ENCODE measurements at places on chromosomes 6 and 20.

- no peak for DNase-seq
Observed at GRCh38 chr6:28635547-28636158, 110.0 kb downstream of the GPX5 start.

DNA sequence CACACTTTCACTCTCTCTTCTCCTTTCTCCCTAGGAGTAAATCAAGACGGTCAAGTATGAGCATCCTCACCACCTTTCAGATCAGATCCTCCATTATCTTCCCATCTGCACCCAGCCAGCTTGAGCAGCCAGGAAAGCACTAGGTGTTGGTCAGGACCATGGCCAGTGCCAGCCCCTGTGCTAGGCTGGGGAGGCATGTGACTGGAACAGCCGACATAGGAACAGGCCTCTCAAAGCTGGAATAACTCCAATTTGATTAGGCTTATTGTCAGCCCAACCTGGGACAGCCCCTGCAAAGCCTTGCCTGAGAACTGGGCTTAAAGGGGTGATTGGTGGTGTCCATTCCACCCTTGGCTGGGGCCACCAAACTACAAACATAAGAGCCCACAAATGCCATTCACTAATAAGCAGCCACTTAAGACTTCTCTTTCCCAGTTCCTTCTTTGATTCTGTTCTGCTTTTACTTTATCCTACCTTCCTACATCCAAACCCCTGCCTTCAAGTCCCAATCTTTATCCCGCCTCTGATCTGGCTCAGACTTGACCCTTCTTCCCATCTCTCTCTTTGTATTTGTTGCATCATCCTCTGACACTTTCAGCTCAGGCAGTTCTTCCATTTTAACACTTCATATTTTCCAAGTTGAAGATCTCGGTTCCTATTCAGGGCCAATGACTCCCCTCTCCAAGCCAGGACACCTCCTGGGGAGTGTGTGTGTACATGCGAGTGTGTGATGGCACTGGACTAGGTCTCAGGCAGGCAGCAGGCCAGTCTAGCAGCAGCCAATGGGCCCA lies 4.5 kb upstream of the TREM2 start:
- no peak for DNase-seq

DNA sequence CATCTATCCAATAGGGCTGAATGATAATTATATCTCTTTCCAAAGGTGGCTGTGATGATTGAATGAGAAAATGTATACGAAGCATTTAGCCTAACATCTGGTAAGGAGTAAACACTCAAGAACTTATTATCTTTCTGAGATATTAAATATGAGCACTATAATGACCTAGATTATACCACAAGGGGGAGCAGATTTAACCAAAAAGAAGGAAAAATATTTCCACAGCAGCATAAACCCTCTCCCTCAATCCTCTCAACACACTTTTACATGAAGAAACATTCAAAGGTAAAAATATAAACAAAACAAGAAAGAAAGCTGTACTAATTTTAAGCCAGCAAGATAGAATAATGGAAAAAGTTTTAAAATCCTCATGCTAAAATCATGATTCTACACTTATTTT lies 68.4 kb downstream of the SHPRH start:
- no peak for DNase-seq

DNA sequence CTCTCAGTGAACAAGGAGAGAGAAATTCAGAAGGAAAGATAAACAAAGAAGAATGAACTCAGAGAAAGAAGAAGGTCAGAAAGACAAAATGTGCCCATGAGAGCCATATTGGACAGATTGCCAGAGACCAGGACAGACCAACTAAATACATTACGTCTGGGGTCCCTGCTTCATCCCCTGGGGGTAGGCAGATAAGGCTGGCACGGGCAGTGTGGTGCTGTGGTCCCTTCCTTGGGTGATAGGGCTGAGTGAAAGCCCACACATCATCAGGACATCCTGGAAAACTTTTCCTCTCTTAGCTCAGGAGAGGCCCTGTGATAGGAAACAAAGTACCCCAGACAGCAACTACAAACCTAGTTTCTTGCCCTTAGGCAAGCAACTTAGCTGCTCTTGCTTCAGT lies 13.2 kb upstream of the ARMC12 start:
- no peak for DNase-seq

GRCh38 chr6:5058254-5058653 lies 26.9 kb upstream of the PPP1R3G start:
- no peak for DNase-seq

GRCh38 chr6:19524366-19525186 lies 312.6 kb upstream of the ID4 start:
- no peak for DNase-seq

DNA sequence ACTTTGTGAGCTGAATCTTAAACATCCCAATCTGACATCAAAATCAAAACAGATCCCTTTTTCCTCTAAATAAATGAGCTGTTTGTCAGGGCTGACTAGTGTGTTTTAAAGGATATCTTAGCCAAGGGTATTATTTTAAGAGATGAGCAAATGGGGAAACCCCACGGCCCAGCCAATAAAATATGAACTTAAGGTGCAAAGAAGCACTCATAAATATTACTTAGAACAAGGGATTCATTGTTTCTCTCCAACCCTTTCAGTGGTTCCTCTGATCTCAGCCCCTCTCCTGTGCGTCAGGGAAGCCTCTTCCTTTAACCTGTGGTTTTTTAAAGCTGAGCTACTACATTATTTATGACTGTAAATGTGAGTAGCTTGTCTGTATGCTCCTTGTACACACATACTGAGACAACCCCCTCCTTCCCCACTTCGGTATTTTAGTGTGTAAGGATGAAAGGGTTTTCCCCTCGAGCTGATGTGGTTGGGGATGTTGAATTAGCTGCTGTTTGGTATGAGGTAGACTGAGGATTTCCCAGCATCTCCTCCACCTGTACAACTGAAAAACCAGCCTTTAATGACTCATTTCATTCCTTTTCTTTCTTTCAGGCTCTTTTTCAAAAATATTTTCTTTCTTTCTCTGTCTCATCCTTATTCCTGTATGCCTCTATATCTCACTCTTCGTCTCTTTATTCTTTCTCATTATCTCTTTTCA lies 6.5 kb downstream of the BMP5 start:
- DNase-seq = no peak

GRCh38 chr20:18985551-18985950 lies 172.0 kb downstream of the SCP2D1 start:
- no peak for DNase-seq

GRCh38 chr6:63816982-63817436 lies 181.4 kb downstream of the PHF3 start:
- no peak for DNase-seq

DNA sequence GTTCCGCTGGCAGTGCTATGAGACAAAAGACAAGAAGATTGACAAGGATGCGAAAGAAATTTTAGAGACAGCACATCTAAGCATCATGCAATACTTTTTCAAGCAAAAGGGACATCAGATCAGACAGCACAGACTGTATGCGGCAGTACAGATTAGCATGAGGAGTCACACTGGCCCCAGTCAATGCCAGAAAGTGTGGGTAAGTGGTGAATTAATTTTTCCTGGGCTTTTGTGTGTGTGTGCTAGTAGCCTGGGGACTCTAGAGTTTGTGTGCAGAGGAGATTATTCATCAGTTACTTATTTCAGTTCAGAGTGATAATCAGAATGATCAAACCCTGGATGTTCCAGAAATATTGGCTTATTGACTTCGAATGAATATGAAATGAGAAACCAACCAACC lies 47.2 kb downstream of the LAMA4 start:
- DNase-seq = no peak

DNA sequence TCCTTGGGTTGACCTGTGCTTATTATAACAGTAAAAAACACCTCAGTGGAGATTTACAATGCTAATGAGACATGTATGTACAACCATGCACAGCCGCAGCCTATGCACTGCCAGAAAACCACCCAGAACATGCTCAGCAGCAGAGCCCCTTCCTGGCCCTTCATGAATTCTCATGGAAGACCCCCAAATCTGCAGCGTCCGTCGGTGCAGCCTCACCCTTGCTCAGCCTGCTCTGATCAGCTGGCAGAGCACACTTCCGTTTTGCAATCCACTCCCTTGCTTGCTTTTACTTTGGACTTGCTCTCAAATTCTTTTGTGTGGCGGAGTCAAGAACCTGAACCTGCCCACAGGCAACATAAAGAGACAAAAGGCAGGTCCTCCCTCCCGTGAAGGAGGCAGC lies 378.2 kb upstream of the SULF2 start:
- no peak for DNase-seq

GRCh38 chr6:22706651-22707050 lies 137.3 kb downstream of the HDGFL1 start:
- no peak for DNase-seq

DNA sequence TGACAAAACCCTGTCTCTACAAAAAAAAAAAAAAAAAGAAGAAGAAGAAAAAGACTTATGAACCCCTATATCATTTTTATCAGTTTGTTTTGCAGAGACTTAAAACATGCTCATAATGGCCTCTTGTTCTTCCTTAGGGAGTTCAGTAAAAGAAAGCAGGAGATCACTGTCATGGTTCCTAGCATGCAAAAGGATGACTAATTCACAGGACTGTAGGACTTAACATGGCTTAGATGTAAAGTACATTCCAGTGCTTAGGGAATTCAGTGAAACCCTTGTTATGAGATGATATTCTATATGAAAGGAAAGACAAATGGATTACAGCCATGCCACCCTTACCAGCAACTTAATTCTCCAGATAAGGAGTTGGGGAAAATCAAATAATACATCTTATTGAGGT lies 29.5 kb downstream of the EEF1A1 start:
- no peak for DNase-seq

GRCh38 chr20:63183422-63184146 lies 32.3 kb downstream of the YTHDF1 start:
- DNase-seq = peak; percentile 61

GRCh38 chr6:47595785-47596184 lies 102.6 kb upstream of the ADGRF4 start:
- DNase-seq = no peak

DNA sequence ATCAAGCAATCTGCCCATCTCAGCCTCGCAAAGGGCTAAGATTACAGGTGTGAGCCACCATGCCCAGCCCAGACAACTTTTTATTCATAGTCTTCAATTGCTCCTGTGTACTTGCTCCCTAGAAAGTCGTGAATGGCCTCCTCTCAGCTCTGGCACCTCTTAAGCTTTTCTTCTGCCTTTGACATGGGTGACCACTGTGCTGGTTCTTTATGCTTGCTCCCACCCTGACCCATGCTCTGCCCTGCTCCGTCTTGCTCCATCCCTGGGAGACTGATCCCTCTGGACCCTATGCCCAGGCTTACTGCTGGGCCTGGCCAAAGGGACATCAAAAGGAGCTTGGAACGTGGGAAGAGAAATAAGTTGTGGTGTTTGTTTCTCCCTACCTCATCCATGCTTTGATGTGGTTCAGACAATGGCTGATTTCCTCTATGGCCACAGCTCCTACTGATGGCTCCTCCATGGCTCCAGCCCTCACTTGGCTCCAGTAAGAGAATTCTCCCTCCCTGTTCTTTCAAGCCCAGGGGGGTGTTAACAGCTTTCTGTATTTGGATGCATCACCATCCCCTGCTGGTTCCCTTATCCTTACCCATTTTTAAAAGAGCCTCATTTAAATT lies 7.7 kb upstream of the TREM2 start:
- no peak for DNase-seq

DNA sequence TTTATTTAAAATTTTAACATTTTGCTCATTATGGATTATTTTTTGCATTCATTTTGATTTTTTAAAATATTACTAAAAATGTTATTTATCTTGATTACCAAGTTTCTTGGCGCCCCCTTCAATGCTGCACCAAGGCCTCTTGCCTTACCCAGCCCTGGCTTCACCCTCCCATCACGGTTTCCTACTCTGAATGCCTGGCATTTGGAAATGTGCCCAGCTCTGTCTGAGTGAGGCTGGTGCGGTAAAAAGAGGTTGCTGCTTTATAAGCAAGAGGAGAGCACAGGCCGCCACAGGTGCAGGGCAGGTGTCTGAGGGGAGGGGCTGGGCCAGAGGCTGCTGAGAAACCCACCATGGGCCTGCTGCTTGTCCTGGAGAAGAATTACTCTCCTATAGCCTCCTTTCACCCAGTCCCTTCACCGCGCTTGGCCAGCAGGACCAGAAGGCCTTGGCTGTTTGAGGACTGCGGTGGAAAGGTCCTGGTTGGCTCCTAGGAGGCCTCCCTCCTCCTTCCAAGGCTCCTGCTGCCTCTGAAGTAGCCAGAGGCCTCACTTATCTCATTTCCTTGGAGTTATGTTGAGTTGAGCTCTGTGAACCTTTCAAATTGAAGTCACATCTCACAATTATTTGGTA lies 62.6 kb downstream of the BANF2 start:
- DNase-seq = no peak

- no peak for DNase-seq
Observed at GRCh38 chr6:24426729-24427446, 24.2 kb downstream of the MRS2 start.

GRCh38 chr6:15344192-15344519 lies 98.3 kb downstream of the JARID2 start:
- no peak for DNase-seq

- DNase-seq = no peak
Observed at GRCh38 chr6:147341486-147341885, 137.3 kb downstream of the STXBP5 start.

DNA sequence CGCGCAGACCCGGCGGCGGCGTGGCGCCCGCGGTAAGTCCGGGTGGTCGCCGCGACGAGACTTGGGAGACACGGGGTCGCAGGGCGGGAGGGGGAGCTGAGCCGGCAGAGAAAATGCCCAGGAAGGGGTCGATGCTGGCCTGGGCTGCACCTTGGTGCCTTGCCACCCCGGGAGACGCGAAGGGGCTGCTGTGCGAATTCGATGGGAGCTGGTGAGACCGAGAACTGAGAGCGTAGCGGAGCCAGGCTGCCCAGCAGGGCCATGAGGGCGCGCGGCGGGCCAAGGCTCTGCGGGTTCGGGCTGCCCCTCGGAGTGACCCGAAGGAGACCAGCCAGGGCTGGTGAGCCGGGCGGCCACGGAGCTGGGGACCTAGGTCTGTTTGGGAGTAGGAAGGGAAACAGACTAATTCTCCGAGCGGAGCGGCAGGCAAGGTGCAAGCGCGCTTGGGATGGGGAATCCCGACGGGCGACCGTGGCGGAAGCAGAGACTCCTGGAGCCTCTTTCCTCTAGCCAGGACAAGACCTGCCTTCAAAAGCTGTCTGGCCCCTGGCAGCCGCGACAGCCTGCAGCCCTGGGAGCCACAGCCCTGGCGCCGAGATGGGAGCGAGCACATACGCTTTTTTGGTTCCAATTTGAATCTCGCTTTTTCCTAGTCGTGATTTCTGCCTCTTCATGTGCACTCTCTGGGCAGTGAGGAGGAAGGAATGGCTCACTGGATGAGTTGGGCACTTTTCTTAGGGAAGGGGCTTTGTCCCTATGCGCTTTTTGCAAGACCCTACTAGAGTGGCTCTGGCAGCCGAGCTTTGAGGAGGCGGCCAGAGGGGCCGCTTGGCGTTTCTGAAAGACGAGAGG lies 691 bp downstream of the SYNDIG1 start:
- DNase-seq = no peak

- DNase-seq = no peak
Observed at GRCh38 chr20:33773412-33774089, 37.6 kb upstream of the CHMP4B start.

DNA sequence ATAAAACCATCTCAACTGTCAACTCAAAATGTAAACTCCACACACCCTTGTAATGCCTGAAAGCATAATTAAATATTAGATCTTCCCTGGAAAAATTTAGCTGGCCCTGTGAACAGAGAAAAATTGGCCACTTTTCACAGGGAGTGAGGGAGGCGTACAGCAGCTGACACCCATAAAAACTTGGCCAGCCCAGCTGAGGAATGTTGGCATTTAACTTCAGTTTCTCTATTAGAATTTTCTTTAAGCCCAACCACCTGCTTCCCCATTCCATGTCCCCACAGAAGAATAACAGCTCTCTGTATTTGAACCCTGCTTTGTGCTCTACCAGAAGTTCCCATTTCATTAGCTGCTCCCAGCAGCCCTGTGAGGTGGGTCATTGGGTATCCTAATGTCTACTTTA lies 41.0 kb downstream of the PKHD1 start:
- DNase-seq = no peak
